CD8-positive, alpha-beta T cell (primary cell): ENCODE measurements at places on chromosomes 7 and 10.
A peak's percentile ranks its signal among the peaks of the same experiment; 100 is the strongest.

DNA sequence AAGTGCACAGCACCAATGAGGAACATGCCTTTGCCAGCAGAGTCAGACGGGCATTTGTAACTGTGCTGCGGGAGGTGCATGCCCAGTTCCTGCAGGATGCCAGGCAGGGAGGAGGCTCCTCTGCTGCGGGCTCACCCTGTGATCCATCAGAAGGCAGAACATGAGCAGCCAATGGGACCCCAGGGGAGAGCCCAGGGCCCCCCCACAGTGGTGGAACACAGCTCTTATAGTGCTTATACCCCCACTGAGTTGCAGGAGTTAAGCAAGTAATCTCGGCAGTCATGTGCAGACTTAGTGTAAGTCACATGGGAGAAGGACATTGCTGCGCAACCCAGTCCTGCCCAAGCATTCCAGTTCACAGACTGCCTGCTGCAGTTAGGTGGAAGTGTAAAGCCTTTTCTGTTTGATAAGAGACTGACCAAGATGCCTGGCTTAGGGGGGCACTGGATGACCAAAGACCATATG lies 120.3 kb upstream of the TMEM106B start:
- no peak for DNase-seq

- DNase-seq, result peak; percentile 57
Measured at GRCh38 chr7:23680414-23681405, 711 bp downstream of the FAM221A start.

DNA sequence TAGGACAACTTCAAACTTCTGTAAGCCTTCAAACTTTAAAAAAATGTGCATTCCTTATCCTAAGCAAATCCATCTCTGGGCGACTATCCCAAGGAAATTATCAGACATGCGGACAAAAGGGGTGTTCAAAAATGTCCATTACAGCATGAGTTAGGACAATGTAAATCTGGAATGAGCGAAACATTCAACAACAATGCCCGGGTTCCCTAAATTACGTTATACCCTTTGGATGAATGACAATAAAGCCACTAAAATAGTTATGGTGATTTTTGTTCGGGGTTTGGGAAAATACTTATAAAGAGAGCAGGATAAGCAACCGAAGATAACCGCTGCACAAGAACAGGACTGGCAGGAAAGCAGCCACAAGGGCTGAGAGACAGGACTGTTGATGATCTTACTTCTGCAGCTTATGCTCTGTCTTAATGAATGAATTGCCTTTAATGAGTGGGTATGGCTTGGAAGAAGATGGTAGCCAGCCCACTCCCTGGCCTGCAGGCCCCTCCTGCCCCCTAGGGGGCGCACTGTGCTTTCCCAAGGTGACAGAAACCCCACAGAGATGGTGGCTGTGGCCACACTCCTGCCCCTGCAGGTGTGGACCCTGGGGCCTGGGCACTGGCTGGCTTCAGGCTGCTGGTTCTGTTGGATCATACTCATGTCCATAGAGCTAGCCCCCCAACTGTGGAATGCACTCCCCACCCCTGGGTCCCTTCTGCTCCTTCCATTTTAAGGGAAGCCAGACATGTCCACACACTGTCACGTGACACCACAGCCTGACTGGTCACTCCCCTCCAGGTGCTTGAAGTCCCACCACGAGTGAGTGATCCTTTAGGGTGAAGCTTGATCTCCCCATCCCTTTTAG lies 45.0 kb downstream of the ZCCHC24 start:
- DNase-seq, result peak; percentile 36

DNA sequence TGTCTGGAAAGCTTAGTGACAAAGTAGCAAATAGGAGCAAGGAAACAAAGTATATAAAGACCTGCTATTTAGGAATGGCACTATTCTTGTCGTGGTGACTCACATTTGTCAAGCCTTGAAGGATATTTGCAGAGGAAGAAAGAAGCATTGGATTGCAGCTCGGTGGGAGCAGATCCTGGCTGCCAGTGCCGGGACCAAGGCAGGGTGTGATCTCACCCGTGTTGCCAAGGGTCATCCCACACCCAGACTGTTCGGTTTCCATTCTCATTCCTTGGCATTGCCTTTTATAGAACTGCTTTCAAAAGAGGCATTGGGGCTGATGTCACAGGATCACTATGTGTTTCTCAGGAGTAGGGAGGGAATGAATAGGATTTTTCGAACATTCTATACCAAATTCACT lies 176.2 kb downstream of the GALNT17 start:
- DNase-seq, result no peak

DNA sequence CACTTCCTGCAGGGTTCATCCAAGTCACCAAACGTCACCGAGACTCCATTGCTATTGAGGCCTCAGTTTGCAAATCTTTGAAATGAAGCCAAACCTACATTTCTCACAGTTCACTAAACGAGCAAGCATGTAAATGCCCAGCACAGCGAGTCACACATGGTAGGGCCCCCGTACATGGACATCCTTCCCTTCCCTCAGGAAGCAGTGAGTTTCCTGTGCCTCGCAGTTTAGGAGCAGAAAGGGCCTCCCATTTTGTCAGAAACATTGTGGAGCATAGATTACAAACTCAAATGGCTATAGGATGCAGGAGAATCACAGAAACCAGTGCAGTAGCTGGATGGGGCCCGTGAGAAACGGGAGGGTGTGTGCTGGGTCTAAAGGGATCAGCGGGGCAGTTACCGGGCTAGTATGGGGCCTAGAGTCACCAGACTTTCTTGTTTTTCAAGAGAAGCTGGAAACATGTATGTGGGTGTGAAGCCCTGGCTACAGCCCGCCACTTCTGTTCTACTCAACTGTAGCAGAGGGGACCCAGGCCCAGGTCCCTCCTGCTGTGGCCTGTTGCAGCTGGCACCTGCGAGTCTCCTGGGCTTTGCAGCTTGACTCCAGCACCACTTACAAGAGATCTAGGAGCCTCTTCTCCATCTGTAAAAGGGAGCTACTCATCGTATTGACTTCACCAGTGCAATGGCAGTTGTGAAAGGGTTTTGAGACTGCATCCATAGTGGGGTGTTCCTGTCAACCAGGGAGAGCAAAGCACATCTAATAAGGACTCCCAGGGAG lies 14.2 kb upstream of the SLC18A3 start:
- no peak for DNase-seq

DNA sequence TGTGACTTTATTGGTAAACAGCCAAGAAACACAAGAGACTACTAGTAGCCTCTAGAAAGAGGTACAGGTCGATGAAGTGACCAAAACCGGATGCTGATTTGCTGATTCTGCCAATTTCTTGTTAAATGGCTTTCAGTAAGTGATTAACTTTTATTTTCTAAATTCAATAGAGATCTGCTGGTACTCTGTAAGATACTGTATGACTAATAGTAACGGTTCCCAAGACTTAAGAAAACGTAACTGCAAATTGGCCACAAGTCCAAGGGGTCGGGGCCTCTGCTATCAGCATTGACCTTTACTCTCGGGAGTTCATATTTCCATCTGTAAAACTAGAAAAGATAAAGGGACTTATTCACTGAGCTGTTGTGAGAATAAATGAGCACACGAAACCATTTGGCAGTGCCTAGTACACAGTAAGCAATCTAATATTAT lies 1.4 kb downstream of the FAM3C start:
- no peak for DNase-seq

- DNase-seq, result no peak
Measured at GRCh38 chr10:12699781-12700556, 301.5 kb downstream of the CCDC3 start.

GRCh38 chr7:97844036-97844435 lies 28.2 kb downstream of the ASNS start:
- DNase-seq, result no peak

DNA sequence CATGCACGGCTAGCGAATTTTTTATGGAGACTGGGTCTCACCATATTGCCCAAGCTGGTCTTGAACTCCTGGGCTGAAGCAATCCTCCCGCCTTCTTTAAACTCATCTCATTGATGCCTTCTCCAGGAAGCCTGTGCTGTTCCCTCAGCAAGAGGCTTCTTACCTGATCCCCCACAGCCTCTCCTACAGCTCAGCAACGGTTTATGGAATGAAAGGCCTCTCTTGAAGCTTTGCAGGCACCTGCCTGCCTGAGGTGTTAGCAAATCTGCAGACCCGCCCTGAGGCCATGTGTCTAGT lies 468 bp upstream of the TRIM56 start:
- DNase-seq, result no peak

DNA sequence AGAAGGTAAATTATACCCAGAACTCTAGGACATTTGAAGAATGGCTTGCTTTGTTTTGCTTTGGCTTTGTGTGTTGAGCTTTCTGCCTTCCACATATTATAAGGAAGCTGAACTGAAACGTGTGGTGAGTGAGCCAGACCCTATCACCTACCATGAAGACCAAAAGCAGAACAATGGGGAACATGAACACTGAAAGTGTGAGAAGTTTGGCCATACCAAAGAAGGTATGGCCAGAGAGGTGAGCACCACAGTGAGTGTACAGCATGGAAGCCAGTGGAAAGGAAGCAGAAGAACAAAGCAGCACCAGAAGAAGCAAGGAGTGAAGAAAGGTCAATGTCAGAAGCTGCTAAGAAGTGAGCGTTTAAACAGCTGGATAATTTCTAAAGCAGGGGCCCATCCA lies 59.7 kb upstream of the CCDC71L start:
- DNase-seq, result no peak

DNA sequence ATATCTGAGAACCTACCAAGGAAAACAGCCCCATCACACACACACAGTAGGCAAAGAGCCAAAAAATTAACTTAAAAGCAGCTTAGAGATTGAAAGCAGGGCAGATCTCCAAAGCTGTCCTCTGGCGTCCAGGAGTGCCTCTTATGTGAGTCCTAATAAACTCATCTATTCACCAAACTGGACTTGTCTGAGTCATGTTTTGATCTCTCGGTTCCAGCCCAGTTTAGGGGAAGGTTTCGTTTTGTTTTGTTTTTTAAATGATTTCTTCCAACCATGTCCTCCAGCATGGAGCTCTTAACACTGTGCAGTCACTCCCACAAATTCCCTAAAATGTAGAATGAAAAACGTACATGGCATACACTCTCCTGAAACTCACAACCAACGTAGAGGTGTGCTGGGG lies 6.7 kb upstream of the PRSS37 start:
- DNase-seq, result no peak

GRCh38 chr10:63920926-63921325 lies 399.7 kb downstream of the REEP3 start:
- DNase-seq, result no peak

- no peak for DNase-seq
Measured at GRCh38 chr7:133275446-133276095, 22.7 kb downstream of the EXOC4 start.

GRCh38 chr7:122550545-122550944 lies 148.4 kb downstream of the RNF133 start:
- DNase-seq, result no peak

- DNase-seq, result no peak
Measured at GRCh38 chr7:91835826-91836368, 44.6 kb downstream of the MTERF1 start.
